ENCODE measurements at places on chromosomes 12 and 14.

GRCh38 chr12:13233830-13234641, 37.5 kb downstream of the EMP1 start:
- DNase-seq: peak; percentile 56

DNA sequence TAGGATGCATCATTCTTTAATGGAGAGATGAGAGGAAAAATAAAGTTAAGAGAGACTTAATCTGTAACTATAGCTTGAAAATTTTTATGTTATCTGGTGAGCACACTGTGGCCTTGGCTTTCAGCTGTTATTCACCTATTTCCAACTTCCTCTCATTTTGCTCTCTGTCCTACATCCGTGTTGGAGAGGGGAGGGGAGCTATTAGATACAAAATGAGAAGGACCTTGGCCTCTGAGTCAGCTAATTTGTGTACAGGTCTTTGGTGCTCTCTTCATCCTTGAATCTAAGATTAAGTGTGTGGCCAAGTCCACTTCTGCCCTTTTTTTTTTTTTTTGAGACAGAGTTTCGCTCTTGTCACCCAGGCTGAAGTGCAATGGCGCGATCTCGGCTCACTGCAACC, 887 bp upstream of the APOBEC1 start:
- no peak for DNase-seq

DNA sequence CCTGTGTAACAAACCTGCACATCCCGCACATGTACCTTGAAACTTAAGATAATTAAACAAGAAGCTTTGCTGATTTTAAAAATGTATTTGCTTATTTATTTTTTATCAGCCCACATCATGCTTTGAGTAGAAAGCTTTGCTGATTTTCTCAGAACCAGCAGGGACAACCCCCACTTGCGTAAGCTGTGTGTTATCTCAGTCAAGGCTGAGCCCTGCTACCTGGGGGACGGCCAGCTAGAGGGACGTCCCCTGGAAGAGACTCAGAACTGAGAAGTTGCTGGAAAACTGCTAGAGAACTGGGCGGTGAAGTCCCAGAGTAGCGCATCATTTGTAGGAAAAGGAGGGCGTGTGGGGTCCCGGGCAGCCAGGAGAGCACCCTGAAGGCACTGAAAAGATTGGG, 4.1 kb upstream of the PLEK2 start:
- no peak for DNase-seq

DNA sequence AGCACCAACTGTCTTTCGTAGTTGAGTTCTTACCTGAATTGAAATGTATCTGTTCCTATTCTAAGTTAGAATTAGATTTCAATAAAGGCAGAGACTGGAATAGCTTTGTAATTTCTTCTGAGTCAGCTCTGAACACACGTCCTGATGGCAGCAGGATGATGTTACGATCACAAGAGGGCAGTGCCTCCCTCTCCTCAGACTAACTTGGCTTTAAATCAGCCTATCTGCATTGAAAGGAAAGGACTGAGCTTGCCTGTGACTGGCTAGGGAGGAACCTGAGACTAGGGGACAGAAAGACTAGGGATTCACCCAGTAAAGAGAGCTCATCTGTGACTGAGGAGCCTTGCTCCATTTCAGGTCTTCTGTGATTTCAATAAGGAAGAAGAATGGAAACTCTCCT, 323.7 kb upstream of the OR4E1 start:
- no peak for DNase-seq

GRCh38 chr14:23045419-23046357, 3.7 kb downstream of the PSMB11 start:
- no peak for DNase-seq

DNA sequence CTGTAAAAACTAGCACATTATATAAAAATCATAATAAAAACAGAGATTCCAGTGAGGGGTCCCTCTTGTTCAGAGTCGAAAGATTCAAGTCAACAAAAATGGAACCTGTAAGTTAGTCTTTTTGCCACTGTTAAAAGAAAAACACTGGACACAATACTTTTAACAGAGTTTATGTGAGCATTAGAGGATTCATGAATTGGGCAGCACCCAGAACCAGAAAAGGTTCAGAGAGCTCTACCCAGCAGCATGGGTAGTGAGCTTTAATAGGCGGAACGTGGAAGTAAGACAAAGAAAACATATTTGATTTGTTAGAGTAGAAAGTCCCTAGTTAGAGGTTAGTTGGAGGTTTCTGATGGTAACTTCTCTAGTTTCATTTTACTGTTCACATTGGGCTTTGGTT, 476.8 kb downstream of the RGS6 start:
- DNase-seq: no peak

DNA sequence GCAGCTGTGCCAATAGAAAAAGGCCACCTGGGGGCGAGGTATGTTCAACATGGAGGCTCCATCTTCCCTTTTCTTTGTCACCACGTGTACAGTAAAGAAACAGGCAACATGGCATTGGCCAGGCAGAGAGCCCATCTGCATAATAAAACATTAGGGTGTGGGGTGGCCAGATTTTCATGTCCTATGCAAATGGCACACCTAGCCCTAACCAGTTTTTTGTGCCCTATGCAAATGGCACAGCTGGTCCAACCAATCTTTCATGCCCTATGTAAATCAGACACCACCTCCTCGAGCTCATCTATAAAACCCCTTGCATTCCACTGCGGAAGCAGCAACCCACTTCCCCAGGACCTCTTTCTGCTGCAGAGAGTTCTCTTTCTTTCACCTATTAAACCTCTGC, 149.1 kb upstream of the RGS6 start:
- no peak for DNase-seq

GRCh38 chr14:39454906-39455539, 22.8 kb upstream of the FBXO33 start:
- no peak for DNase-seq

GRCh38 chr12:113387631-113388030, 16.1 kb downstream of the SDS start:
- DNase-seq: no peak

- no peak for DNase-seq
Measured at GRCh38 chr14:24307575-24308341, at the start of gene CIDEB. CIDEB (minus strand) TSS chr14:24307977; CDS start chr14:24307858, 119 bp downstream.

GRCh38 chr12:114726092-114726710, 42.2 kb upstream of the TBX3 start:
- no peak for DNase-seq

- no peak for DNase-seq
Measured at GRCh38 chr14:77356899-77357298, 20.0 kb downstream of the TMED8 start.

Measured in right forelimb (tissue), 1 donor.